ENCODE measurements at places on chromosomes 7 and 10.

DNA sequence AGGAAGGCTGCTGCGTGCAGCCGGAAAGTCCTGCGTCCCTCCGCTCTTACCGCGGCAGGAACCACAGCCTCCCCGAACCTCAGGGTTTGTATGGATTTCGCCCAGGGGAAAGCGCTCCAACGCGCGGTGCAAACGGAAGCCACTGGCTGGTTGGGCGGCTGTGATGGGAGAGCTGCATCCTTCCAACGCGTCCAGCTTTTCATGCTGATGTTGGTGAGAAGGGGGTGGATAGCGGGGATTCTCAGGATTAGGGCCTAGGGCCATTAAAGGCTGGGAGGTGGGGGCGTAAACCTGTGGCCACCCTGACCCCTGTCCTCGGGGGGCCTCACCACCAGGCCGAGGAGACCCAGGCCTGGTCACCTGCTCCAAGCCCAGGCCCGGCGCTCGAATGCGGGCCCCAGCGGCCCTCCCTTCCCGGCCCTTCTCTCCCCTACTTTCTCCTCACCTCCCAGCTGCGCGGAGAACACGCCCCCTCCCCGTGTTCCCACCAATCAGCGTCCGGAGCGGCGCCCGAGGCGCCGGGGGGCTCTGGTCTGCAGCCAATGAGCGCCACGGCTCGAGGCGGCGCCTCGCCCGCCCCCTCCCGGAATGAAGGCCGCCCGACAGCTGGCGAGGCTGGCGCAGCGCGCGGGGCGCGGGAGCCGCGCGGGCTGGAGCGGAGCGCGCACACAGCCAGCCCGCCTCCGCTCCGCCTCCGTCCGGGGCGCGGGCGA is 458 bp upstream of the NANOS1 start:
- peak; percentile 71 for DNase-seq

GRCh38 chr10:396107-396506 is 260.9 kb downstream of the ZMYND11 start:
- no peak for DNase-seq

DNA sequence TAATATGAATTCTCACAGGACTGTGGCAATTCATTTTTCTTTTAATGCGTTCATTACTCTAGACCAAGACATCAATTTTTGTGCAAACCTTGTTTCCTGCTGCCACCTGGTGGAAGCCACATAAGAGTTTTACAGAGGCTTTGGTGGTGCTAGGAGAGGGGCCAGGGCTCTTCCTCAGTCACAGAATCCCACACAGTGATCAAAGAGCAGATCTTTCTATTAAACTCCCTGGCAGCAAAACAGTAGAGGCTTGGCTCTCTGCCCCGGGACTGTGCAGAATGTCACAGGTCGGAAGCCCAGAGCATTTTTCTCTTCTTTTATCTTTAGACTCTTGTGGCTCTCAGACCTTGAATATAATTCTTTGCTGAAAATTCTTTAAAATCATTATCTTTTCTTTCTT is 506.4 kb upstream of the C7orf33 start:
- peak; percentile 49 for DNase-seq

- DNase-seq, result no peak
Measured at GRCh38 chr10:76839276-76839675, 798.3 kb downstream of the KCNMA1 start.

GRCh38 chr7:158538156-158538946 is 49.3 kb downstream of the PTPRN2 start:
- no peak for DNase-seq

GRCh38 chr7:129368389-129368986 is 65.7 kb upstream of the STRIP2 start:
- DNase-seq, result no peak

GRCh38 chr7:34452363-34452762 is 205.7 kb upstream of the NPSR1 start:
- DNase-seq, result no peak

- DNase-seq, result no peak
Measured at GRCh38 chr10:111278266-111278665, 201.4 kb downstream of the ADRA2A start.

DNA sequence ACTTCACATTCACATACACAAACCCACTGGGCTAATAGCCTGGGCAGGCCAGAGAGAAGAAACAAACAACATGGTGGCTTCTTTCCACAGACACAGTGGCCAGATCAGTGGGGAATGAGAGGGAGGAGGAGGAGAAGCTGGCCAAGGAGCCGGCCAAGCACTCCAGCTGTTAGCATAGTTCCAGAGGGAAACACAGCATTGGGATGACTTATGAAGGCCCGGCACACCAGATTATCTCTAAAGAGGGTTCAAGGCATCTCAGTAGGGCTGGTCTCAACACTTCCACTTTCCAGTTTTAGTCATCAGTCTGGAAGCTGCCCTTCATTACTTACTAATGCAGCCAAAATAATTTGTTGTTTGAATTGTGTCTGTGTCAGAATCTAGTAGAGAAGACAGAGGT is 42.1 kb upstream of the GPR26 start:
- DNase-seq, result no peak

- no peak for DNase-seq
Measured at GRCh38 chr7:16755397-16755796, 1.8 kb downstream of the TSPAN13 start.

DNA sequence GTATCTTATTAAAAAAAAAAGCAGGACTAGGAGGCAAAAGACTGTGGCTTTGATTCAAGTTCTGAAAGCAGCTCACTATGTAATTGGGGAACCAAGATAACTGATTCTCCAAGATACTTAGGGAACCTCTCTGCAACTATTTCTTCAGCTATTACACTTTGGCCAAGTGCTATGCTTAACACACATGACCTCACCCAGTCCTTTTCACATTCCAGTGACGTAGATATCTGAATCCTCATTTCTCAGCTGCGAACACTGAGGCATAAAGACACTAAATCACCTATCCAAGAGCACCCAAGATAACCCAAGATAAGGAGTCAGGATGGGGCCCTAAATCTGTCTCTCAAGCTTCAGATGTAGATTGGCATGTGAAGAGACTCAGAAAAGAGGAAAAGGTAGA is 133.6 kb downstream of the GLI3 start:
- no peak for DNase-seq

DNA sequence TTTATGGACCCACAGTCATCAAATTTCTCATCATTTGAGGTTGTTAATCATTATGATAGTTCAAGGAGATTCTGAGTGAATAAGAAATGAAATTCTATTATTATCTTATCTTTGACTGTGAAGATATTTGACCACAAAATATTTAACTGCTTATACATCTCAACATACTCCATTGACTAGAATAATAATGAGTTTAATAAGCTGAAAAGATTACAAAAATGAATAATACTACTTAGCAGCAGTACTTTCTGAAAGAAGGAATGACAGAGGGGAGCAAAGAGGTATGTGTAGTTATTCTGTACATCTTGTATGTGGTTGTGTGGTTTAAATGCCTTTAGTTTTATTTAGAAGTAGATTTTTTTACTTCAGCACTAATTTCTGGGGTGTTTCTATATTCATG is 214.2 kb downstream of the PRKG1 start:
- DNase-seq, result no peak

DNA sequence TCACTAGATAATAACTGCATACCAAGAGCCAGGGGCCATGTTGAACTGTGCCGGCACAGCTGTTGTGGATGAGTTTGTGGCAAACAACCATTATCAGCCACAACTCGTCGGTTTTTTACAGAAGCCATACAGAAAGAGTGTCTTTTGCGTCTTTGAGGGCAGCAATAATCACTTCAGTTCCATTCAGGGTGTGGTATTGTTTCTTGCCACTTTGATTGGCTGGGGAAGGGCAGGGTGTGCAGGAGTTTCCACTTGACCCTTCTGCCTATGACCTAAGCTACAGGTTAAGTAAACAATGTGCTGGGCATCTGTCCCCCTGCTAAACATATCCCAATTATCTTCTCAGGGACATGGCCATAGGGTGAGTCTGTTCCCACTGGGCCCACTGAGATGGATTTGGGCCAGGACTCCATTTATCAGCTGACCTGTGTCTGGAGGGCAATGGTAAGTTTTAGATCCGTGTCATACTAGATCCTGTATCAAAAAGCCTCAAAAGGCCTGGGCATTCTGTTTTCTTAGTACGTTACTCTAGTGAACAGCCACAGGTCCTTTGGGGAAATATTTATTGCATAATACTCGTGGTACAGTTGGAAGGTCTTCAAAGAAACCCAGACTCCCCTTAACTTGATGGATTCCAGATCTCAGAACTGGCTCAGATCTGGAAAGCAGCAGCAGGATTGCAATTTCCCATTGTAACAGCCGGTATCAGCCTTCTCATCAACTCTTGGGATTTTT is 15.9 kb downstream of the ZNF3 start:
- DNase-seq, result no peak

GRCh38 chr7:40530292-40530691 is 395.5 kb downstream of the SUGCT start:
- DNase-seq, result no peak

GRCh38 chr10:68296843-68297663 is 34.8 kb upstream of the HNRNPH3 start:
- no peak for DNase-seq

- no peak for DNase-seq
Measured at GRCh38 chr7:101845974-101846373, 28.5 kb downstream of the CUX1 start.

- DNase-seq, result no peak
Measured at GRCh38 chr7:48899932-48900331, 24.4 kb upstream of the CDC14C start.

DNA sequence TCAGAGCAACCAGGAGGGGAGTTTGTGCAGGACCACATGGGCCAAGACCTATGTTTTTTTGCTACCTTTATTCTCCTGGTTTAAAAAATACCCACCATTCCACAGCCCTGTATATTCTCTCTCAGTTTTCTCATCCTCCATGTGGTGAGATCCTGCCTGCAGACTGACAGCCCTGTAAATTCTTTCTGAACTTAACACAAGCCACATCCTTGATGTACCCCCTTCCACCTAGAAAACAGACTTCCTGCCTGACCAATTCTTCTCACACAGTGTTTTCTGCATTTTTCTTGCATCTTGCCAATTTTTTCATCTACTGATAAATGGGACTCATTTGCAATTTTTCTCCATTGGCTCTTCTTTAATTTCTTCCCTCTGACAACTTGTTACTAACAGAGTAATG is 78.4 kb downstream of the INSYN2A start:
- DNase-seq, result no peak

DNA sequence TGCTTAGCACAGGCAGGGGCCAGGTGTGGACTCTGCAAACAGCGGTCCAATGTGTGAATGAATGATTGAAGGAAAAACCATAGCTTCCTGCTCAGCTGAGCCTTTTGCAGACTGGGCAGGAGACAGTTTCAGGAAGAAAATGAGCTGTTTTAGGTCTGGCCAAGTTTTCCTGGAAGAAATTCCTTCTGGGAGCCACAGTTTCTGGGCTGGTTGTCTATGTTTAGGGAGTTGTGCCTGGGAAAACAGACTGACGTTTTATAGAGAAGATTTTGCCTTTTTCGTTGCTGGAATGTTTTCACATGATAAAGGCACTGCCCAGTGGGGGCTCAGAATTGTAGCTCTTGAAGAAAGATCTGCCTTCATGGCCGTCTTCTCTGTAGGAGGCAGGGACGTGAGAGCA is 255.1 kb downstream of the CCSER2 start:
- no peak for DNase-seq

DNA sequence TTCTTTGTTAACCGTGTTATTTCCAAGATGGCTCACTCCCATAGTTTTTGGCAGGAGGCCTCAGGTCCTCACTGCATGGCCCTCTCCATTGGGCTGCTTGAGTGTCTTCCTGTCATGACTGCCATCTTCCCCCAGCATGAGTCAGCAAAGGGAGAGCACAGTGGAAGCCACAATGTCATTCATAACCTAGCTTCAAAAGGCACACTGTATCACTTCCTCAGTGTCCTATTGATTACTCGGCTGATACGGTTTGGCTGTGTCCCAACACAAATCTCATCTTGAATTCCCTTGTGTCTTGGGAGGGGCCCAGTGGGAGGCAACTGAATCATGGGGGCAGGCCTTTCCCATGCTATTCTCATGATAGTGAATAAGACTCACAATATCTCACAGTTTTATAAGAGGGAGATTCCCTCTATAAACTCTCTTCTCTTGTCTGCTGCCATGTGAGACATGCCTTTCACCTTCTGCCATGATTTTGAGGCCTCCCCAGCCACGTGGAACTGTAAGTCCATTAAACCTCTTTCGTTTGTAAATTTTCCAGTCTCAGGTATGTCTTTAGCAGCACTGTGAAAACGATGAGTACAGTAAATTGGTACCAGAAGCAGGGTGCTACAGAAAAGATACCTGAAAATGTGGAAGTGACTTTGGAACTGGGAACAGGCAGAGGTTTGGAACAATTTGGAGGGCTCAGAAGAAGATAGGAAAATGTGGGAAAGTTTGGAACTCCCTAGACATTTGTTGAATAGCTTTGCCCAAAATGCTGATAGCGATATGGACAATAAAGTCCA is 106.5 kb downstream of the PRLHR start:
- no peak for DNase-seq

GRCh38 chr10:48740988-48741387 is 56.3 kb downstream of the WDFY4 start:
- no peak for DNase-seq

DNA sequence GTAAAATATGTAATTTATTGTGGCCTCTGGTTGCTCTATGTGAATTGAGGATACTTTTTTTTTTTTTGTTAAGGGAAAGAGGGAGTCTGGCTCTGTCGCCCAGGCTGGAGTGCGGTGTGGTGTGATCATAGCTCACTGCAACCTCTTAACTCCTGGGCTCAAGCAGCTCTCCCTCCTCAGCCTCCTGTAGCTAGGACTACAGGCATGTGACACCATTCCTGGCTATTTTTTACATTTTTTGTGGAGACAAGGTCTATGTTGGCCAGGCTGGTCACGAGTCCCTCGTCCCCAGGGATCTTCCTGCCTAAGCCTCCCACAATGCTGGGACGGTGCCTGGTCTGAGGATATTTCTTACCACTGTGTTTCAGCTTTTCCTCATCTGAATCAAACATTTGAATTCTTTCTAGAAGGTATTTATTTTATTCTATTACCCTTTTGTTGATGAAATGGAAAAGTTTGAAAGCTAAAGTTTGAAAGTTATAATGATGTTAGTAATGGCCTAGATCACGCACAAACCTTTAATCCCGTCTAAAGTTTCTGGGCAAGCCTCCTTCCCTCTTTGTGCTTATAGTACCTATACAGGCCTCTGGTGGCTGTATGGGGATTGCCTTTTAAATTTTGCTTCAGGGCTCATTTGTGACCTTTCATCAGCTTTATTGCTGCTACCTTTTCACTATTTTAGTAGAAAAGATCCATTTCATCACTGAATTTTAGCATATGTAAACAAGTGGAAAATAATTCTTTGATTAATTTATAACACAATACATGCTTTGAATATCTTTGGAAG is 2.0 kb downstream of the IFRD1 start:
- no peak for DNase-seq

DNA sequence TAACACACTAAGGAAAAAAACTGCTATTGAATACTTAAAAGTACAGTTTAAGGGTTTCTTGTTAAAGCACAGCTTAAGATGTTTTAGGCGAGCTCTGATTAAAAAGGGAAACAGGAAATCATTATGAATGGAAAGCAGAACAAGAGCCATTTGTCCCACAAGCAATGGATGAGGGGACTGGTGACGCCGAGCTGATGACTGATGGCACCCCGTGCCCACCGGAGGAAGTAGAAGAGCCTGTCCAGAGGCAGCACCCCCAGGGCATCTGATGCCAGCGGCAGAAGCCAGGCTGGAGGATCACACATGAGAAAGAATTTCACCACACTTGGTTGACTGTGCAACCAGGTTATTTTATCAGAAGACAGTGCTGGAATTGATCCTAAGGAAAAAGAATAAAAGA is 15.0 kb upstream of the INSIG1 start:
- DNase-seq, result no peak

GRCh38 chr10:113236998-113237397 is 287.0 kb downstream of the TCF7L2 start:
- DNase-seq, result no peak

GRCh38 chr10:124249196-124249595 is 155.8 kb upstream of the CHST15 start:
- no peak for DNase-seq
